ENCODE measurements at places on chromosomes 3 and 15.

DNA sequence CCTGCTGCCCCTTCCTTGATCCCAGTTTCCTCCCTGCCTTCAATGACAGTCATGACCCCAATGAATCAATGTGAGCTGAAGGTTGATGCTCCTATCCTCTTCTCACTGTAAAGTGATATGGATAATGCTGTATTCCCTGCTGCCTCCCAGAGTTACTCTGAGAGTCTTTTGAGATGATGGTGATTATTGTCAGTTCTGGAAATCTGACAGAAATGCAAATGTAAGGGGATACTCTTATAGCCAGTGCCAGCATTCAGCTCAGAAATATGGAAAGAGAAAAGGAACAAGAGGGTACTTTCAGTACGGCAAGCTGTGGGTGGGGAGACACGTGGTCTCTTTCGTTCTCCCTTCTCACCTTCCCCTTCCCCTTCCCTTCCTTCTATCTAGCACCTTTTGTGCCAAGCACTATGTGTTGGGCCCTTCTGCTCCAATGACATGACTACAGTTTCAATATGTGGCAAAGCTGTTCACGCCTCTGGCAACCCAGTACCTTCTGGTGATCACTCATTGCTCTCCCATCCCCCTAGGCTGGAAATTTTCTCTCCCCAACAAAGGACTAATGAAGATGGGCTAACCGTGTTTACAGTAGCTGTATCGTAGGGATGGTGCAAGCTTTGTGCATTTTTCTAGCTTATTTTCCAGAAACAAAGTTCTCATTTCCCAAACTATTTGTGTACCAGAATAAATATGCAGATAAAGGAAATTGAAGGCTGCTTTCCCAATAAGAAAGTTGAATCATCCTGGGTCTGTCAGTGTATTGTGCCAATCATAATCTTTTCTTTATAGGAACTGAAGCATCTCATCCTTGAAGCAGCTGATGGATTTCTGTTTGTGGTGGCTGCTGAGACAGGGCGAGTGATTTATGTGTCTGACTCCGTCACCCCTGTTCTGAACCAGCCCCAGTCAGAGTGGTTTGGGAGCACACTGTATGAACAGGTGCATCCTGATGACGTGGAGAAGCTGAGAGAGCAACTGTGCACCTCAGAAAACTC, 70.3 kb downstream of the ARNT2 start:
- no peak for DNase-seq

- DNase-seq, result no peak
These were observed 22.6 kb downstream of the CSRNP1 start for GRCh38 chr3:39130693-39131265.

DNA sequence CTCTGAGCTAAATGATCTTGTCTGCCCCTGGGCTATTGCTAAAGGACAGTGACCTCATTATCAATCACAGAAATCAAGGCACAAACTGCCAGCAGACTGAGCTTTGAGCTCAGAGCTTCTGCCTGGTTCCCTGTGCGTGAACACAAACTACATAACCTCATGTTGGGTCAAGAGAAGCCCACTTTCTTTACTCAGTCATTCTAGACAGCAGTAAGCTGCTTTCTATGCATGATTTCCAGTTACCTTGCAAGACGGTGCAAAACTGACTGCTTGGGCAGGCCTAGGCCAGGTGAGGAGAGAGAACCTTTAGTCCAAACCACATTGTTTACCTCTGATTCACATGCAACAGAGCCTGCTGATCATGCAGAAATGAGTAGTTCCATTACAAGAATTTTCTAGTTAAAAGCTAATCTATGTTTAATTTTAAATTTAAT, 75.1 kb downstream of the ARRDC4 start:
- DNase-seq, result no peak

DNA sequence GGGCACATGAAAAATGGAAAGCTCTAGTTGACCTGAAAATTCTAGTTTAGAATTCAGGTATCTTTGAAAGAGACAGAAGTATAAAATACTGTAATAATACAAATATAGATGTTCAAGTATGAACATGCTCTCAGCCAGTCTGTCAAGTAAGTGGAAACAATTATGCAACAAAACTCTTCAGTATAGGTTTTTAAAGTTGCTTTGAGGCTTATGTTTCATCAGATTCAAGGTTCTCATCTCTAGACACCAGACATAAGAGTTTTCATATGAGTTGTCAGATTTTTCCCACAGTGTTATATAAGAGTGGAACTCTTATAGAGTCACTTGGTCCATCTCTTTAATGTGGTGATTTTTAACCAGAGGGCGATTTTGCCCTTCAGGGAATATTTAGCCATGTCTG, 22.0 kb downstream of the CMSS1 start:
- no peak for DNase-seq

GRCh38 chr3:185696039-185696438, 109.9 kb downstream of the SENP2 start:
- no peak for DNase-seq

DNA sequence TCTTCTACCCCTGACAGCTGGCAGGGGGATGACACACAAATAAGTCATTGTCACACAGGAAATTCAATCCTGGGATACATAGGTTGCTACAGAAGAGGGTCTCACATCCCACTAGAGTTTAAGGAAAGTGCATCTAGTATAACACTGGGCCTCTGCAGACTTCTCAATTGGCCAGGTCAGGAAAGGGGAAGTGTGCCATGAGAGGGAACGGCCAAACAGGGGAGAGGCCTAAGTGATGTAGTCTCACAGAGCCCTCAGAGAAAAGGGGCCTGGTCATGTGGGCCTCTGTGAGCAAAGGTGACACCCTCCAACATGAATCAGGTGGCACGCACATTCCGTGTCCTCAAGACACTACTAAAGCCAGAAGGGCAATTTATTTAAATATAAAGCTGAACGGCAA, 11.2 kb downstream of the ZXDC start:
- no peak for DNase-seq

DNA sequence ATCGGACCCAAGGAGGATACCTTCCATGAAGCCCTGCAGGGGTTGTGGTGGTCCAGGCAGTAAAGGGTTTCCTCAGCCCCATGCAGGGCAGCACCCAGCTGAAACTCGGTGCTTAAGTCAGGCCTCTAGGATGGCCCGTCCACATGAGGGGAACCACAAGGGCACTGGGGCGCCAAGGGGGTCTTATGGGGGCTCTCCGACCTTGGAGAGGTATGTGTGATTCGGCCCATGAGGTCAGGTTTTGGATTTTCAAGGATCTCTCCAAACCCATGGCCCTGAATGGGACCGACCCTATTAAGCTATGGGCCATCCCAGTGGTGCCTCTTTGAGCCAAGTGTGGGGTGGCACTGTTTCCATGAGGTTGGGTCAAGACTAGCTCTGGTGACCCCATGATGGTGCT, 233.3 kb downstream of the SNRPN start:
- no peak for DNase-seq

- no peak for DNase-seq
These were observed 37.8 kb downstream of the IQGAP1 start for GRCh38 chr15:90425726-90426346.

- DNase-seq, result no peak
These were observed 262.4 kb downstream of the SLC9A9 start for GRCh38 chr3:143585720-143586456.
